ENCODE measurements at places on chromosomes 11 and 22. TPM values are rescaled to one million over a fixed set of nuclear protein-coding genes. Genes with fewer than 3 reads are reported as not detected.

The TEX54 gene
- not detected for total RNA-seq

- H3K27me3 ChIP-seq, result no peaks in the 10 kb centered on the region
- DNase-seq, result no peak
- H3K36me3 ChIP-seq, result no peaks in the 10 kb centered on the region
Measured at GRCh38 chr11:100354736-100355135, 332.4 kb upstream of the ARHGAP42 start.

DNA sequence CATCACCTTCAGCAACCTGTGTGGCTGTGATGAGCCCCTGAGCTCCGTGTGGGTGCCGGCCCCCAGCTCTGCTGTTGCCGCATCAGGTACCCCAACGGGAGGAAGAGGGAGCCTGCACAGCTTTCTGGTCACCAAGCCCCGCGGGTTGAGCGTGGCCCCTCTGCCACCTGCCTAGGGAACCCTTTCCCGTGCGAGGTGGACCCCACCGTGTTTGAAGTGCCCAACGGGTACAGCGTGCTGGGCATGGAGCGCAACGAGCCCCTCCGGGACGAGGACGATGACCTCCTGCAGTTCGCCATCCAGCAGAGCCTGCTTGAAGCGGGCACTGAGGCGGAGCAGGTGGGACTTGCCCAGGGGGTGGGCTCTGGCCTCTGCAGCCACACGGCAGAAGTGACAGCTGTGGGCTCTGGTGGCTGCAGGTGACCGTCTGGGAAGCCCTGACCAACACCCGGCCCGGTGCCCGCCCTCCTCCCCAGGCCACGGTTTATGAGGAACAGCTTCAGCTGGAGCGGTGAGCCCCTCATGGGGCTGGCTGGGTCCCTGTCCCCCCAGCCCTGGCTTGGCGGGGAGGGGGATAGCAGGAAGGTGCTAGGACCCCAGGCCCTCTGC is 1.9 kb upstream of the SSH3 start:
- peaks cover 13% of the 10 kb centered on the region for H3K4me1 ChIP-seq
- no peak overlapping the region for H3K4me3 ChIP-seq
- no peak for DNase-seq
- no peaks in the 10 kb centered on the region for H3K36me3 ChIP-seq

GRCh38 chr22:48581796-48582469 is 1245.7 kb downstream of the BRD1 start:
- DNase-seq, result no peak
- H3K4me3 ChIP-seq, result no peak overlapping the region
- no peaks in the 10 kb centered on the region for H3K36me3 ChIP-seq
- H3K27ac ChIP-seq, result no peak overlapping the region
- no peaks in the 10 kb centered on the region for H3K27me3 ChIP-seq

DNA sequence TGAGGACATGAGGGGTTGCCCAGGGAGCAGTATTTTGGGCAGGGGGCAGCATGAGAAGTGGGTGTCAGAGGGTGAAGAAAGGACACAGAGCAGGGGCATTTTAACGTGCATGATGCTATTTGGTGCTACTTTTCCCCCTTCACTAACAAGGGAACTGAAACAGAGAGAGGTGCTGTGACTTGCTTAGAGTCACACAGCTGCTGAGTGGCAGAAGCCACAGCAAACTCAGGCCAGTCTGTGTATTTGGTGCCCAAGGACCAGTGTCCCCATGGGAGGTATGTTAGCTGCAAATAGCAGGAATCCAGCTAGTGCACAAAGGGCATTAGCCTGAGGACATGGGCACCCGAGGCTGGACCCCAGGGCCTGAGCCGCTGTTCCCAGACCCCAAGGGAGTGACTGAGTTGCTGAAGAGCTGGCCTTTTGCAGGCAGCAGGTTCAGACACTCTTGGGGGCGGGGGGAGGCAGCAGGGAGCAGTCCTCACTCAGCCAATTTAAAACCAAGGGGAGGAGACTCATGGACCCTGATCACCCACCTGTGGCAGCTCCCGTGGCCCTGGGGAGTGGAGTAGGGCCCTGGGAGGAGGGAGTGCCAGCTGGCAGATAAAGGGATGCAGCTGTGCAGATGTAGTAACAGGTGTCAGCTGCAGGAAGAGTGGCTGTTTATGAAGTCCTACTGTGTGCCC is 14.6 kb downstream of the PARVG start:
- H3K27me3 ChIP-seq, result no peaks in the 10 kb centered on the region
- no peak for DNase-seq
- H3K36me3 ChIP-seq, result no peaks in the 10 kb centered on the region
- no peak overlapping the region for H3K4me3 ChIP-seq
- H3K27ac ChIP-seq, result no peak overlapping the region

- no peak overlapping the region for H3K4me3 ChIP-seq
- no peak for DNase-seq
- H3K4me1 ChIP-seq, result no peaks in the 10 kb centered on the region
- no peaks in the 10 kb centered on the region for H3K36me3 ChIP-seq
- H3K27ac ChIP-seq, result no peak overlapping the region
Measured at GRCh38 chr11:102807921-102808320, 10.0 kb upstream of the MMP1 start.

DNA sequence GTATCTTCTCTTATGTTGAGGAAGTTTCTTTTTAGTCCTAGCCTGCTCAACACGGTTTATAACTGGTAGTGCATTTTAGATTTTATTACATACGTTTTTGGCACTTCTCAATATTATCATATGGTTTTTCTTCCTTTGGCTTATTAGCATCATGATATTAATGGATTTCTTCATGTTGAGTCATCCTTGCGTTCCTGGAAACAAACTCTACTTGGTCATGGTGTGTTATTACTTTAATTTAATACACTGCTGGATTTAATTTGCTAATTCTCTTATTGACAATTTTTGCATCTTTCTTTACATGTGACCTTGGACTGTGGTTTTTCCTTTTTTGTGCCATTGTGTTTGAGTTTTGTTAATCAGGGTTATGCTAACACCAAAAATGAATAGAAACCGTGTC is 20.5 kb downstream of the IGF2 start:
- no peaks in the 10 kb centered on the region for H3K4me1 ChIP-seq
- H3K27ac ChIP-seq, result no peak overlapping the region
- no peaks in the 10 kb centered on the region for H3K36me3 ChIP-seq
- H3K4me3 ChIP-seq, result no peak overlapping the region
- no peak for DNase-seq

DNA sequence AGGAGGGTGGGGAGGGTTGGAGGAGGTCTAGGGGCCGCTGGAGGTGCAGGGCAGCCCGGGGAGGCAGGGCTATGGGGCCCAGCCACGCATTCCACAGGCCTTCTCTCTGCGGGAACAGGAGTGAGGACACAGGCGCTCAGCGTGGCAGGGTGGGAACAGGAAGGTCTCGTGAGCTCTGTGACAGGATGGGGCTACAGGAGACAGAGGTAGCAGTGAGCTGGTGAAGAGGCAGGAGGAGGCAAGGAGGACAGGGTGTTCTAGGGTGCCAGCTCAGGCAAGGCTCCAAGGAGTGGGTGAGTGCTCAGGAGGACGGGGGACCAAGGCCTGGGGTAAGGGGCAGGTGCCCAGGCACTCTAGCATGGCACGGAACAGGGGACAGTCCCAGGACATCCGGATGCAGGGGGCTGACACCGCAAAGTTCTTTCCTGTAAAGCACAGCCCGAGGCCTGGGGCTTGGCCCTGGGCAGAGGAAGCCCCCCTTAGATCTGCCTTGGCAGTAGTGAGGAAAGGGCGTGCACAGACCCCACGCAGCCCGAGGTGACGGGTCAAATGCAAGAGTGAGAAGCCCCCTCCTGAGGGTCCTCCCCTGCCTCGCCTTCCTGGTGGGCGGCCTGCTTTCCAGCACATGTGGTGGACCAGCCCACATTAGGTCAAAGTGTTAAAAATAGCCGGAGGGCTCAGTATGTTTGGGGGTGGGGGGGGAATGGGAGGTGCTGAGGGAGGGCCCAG is 4.7 kb upstream of the NEAT1 start:
- peak overlapping the region; percentile 1 for H3K4me3 ChIP-seq
- H3K36me3 ChIP-seq, result no peaks in the 10 kb centered on the region
- DNase-seq, result peak; percentile 59
- H3K4me1 ChIP-seq, result peaks cover 27% of the 10 kb centered on the region
- no peaks in the 10 kb centered on the region for H3K27me3 ChIP-seq

- no peak overlapping the region for H3K4me3 ChIP-seq
- no peaks in the 10 kb centered on the region for H3K36me3 ChIP-seq
- DNase-seq, result no peak
- H3K27ac ChIP-seq, result no peak overlapping the region
- H3K27me3 ChIP-seq, result no peaks in the 10 kb centered on the region
Measured at GRCh38 chr11:38304926-38305325, 1706.9 kb upstream of the RAG2 start.

DNA sequence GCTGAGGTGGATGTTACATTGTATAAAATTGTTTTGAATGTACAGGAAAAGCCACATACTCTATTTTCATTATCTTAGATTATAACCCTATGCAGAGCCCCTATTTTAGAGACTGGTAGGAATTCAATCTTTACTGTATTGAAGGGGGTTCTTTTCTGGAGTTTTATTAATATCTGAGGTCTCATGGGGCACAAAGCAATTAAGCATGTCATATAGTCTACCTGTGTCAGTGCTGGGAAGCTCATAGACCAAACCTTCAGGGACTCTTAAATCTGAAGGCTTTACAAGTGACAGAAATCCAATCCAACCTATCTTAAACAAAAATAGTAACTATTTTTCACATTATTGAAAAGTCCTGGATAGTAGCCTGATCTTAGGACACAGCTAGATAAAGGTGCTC is 733.7 kb downstream of the NELL1 start:
- H3K27ac ChIP-seq, result no peak overlapping the region
- H3K4me1 ChIP-seq, result no peaks in the 10 kb centered on the region
- no peak for DNase-seq
- H3K27me3 ChIP-seq, result no peaks in the 10 kb centered on the region
